ENCODE measurements at places on chromosomes 6 and 20.

- DNase-seq = no peak
Observed at GRCh38 chr20:45041464-45042337, 59.2 kb downstream of the KCNS1 start.

DNA sequence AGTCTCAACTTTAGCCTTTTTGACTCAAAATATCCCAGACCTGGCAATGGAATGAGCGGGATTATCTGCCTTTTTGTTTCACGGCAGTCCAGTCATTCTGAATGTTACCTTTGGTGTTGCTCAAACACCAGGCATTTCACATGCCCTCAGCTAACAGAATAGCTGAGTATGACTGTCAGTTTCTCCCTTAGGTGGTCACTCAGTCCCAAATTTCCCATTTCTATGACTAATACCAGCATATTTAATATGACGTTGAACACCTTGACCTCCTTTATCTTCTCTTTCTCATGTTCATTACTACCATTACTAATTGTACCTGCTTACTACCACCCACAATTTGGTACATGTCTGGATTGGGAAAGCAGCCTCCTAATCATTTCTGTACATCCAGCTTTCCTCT is 65.2 kb downstream of the EDN1 start:
- no peak for DNase-seq

GRCh38 chr6:136889271-136890193 is 32.6 kb upstream of the SLC35D3 start:
- no peak for DNase-seq

GRCh38 chr6:136716917-136717715 is 75.2 kb downstream of the MAP3K5 start:
- no peak for DNase-seq

GRCh38 chr20:56215115-56215514 is 33.4 kb upstream of the MC3R start:
- no peak for DNase-seq

DNA sequence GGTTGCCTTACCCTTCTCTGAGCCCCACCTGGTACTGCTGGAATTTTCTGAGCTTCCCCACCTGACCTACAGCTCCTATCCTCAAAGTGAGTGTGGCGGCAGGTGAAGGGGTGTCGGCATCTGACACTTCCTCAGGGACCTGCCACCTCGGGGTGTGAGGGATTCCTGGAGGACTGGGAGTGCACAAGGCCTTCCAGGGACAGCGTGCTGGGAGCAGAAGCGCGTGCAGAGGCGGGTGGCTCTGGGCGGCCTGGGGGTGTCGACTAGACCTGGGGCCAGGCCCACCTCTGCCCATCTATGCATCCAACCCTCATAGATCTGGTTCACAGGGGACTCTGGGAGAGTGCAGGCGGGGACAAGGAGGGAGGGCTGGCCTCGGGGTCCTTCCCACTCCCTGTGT is 7.8 kb downstream of the DLGAP4 start:
- DNase-seq = no peak

DNA sequence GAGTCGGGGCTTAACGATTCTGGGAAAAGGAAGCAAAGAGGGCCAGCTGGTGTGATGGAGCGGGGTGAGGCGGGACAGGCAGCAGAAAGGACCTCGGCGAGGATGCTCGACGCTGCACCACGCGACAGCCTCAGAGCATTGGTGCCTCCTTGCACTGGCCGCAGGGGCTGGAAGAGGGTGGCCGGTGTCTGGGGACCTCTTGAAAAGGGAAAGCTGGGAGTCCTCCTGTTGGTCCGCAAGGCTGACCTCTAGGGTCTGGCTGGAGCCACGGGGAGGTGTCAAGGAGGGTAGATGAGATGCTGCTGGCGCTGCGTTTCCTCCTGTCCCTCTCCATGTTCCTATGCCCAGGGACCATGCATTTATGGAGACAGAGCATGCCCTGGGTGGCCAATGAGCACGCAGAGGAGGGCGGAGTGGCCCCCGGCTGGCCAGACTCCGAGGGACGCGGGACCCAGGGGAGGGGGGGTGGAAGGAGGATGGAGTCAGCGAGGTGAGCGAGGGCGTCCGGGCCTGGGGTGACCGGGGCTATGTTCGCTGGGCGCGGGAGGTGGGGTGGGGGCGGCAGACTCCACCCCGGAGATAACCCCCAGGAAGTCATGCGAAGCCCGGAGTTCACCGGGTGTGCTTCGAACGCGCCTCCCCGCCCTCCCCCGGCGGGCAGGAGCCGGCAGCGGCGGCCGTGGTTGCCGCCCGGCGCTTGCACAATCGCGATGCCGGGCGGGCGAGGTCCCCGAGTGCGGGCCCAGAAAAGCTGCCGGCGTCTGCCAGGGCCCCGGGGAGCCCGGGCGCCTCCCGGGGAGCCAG is at the start of gene CYP24A1:
Gene CYP24A1, minus strand, starts transcription at position 334 of the 804 bp plus-strand sequence. CDS start 407 bp downstream, outside the sequence.
- no peak for DNase-seq

GRCh38 chr6:53717566-53717965 is 52.0 kb upstream of the KLHL31 start:
- DNase-seq = no peak

DNA sequence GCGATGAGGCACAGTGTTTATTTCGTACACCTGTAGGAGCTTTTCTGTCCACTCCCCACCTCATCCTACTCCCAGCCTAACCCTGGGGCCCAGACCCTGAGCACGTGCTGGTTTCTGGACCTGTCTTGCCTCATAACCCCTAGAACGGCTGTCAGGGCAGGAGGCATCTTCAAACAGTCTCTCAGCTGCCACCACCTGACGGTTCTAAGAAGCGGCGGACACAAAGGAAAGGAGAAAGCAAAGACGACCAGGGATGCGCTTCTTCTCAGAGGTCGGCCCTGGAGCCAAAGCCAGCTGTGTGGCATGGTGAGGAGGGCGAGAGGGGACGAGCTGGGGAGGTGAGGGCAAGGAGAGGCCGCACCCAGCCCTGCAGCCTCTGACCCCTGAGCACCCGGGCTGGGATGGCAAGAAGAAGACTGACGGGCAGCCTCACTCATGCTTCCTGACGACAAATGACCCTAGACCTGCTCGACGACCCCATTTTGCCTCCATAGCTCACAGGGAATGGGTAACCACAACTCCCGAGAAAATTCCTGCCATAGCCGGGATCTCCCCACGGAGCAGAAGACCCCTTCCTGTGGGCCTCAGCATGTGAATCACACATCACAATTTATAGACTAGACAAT is 62.1 kb downstream of the WDR27 start:
- DNase-seq = no peak
